ENCODE measurements at places on chromosomes 2 and 18. TPM values are rescaled to one million over a fixed set of nuclear protein-coding genes. Genes with fewer than 3 reads are reported as not detected.

- no peaks in the 10 kb centered on the region for H3K4me1 ChIP-seq
- no peak for DNase-seq
- H3K36me3 ChIP-seq, result no peaks in the 10 kb centered on the region
- peaks cover 6% of the 10 kb centered on the region for H3K27me3 ChIP-seq
- no peak overlapping the region for H3K27ac ChIP-seq
Observed at GRCh38 chr2:145078923-145079322, 559.0 kb upstream of the ZEB2 start.

The HOXD8 gene
- not detected for total RNA-seq

DNA sequence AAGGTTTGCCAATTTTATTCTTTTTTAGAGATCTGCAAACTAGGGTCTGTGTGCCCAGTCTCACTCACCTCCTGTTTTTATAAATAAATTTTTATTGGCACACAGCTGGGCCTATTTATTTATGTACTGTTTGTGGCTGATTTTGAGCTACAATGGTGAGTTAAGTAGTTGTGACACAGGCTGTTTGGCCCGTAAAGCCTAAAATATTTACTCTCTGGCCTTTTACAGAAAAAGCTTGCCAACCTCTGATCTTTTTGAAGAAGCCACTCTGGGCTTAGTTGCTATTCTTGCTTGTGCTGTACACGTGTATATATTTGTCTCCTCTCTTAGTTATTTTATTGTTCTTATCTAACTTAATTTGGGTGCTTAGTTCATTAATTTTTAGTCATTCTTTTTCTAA is 14.5 kb downstream of the NAB1 start:
- no peaks in the 10 kb centered on the region for H3K27me3 ChIP-seq
- DNase-seq, result no peak
- no peak overlapping the region for H3K4me3 ChIP-seq
- H3K36me3 ChIP-seq, result peaks cover 7% of the 10 kb centered on the region

DNA sequence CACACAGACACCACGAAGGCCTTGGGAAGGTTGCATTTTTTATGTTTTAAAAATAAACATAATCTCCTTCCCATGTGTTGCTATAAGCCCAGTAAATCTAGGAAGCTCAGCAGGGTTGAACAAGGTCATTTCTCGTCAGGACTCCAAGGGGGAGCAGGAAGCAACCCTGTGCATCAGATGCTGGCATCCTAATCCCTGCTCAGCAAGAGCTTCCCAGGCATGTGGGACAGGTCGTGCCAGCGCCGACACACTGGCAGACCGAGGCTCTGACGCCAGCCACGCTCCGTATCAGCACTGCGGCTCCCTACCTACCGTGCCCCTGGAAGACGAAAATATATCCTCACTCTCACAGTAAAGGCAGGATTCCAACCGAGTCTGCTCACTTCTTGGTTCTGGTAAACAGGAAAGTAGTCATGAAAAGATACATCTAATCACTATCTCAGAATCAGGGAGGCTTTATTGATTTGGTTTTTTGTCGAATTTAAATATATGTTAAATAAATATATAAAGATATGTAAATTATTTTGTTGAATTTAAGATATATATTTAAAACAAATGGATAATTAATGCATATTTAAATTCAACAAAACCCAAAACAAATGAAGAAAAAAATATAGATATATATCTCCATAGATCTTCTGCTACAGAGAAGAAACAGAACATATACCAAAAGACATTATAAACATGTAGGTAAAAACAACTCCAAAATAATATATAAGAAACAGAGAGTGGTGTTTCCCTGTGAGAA is 61.4 kb downstream of the TXNL1 start:
- no peak for DNase-seq
- no peaks in the 10 kb centered on the region for H3K36me3 ChIP-seq
- H3K27me3 ChIP-seq, result peaks cover 7% of the 10 kb centered on the region
- H3K27ac ChIP-seq, result no peak overlapping the region
- H3K4me1 ChIP-seq, result no peaks in the 10 kb centered on the region

The FBXO15 gene
- 1.0 TPM for total RNA-seq

The UNC80 gene
- not detected for total RNA-seq

The LAMA1 gene
- not detected for total RNA-seq

GRCh38 chr2:48175254-48175653 is 269.0 kb upstream of the FBXO11 start:
- no peaks in the 10 kb centered on the region for H3K4me1 ChIP-seq
- no peak overlapping the region for H3K4me3 ChIP-seq
- no peaks in the 10 kb centered on the region for H3K27me3 ChIP-seq
- no peaks in the 10 kb centered on the region for H3K36me3 ChIP-seq
- no peak for DNase-seq
- H3K27ac ChIP-seq, result no peak overlapping the region

The HRH4 gene
- total RNA-seq, result 0.16 TPM

DNA sequence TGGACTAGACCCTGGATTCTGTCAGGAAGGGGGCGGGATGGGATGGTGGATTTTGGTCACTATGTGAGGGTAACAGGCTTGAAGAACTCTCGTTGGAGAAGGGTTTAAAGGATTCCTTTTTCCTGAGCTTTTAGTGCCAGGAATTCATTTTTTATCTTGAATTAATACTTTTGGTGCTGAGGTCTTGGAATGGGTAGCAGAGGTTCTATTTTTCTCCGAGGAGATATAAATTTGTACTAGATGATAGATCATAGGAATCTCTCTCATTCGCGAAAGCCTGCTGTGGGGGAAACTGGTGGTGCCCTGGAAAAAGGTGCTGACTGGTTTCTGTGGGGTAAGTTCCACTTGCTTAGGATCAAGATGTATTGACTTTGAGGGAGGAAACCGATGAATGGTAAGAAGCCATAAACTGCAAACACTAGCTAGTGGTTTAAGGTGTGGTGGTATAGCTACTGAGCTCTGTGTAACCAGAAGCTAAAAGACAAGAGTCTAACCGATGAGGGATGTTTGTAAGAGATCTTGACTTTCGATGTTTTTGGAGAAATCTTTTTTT is 706 bp downstream of the AGPS start:
- no peak for DNase-seq
- peaks cover 78% of the 10 kb centered on the region for H3K4me1 ChIP-seq
- H3K27ac ChIP-seq, result peak overlapping the region; percentile 94
- no peaks in the 10 kb centered on the region for H3K27me3 ChIP-seq
- peak overlapping the region; percentile 96 for H3K4me3 ChIP-seq

GRCh38 chr2:141464995-141465394 is 665.8 kb downstream of the LRP1B start:
- no peak overlapping the region for H3K4me3 ChIP-seq
- no peaks in the 10 kb centered on the region for H3K36me3 ChIP-seq
- H3K4me1 ChIP-seq, result no peaks in the 10 kb centered on the region

DNA sequence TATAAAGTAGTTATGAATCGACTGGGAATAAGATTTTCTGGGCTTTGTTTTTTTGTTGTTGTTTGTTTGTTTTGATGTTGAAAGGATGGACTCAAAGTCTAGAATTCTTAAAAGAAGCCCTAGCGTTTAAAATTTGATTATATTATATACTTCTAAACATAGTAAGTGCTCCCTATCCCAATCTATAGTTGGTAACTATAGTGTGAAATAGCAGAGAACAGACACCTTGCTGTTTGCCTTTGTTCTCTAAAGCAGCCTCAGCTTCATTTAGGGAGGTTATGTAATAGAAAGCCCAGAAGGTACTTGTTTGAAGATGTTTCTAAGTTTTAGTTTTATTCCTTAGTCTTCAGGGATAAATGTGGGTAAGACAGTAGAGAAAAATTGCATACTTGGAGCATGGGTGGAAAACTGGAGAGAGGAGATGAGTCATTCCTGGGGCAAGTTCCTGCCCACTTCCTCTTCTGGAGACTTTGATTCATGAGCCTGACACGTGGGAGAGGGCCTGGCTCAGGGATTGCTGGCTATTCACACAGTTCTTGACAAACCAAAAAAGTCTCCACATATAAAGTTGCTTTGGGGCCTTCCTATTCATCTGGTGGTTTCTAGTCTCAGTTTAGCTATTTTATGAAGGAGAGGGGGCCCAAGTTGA is 131.9 kb downstream of the MYO1B start:
- no peaks in the 10 kb centered on the region for H3K36me3 ChIP-seq
- H3K27me3 ChIP-seq, result peaks cover under 1% of the 10 kb centered on the region
- H3K4me3 ChIP-seq, result no peak overlapping the region
- DNase-seq, result peak; percentile 7

GRCh38 chr2:64359892-64360657 is 93.9 kb upstream of the LGALSL start:
- no peaks in the 10 kb centered on the region for H3K36me3 ChIP-seq
- H3K4me1 ChIP-seq, result peaks cover 18% of the 10 kb centered on the region
- peaks cover 35% of the 10 kb centered on the region for H3K27me3 ChIP-seq
- H3K4me3 ChIP-seq, result no peak overlapping the region
- peak; percentile 62 for DNase-seq

The ACTG2 gene
- 0.22 TPM for total RNA-seq

DNA sequence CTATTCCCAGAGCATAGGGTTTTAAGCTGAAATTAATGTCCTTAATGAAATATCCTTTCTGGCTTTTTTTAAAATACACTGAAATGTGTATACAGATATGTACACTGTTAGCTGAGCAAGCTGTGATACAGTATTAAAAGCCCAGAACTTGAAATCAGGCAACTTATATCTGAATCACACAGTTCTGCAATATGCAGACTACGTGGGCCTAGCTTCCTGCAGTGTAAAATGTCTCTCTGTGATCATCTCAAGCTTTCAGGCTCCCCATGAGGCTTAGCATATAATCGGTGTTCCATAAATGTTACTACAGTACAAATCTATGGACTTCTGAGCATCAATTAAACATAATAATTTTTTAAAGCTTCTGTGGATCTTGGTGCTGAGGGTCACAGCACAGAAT is 8.2 kb downstream of the FBXO15 start:
- H3K27ac ChIP-seq, result peak overlapping the region; percentile 90
- peaks cover 5% of the 10 kb centered on the region for H3K27me3 ChIP-seq
- H3K4me3 ChIP-seq, result peak overlapping the region; percentile 86
- no peak for DNase-seq
- H3K4me1 ChIP-seq, result peaks cover 39% of the 10 kb centered on the region
- no peaks in the 10 kb centered on the region for H3K36me3 ChIP-seq

The EMILIN1 gene
- total RNA-seq, result 0.36 TPM

GRCh38 chr2:174615871-174616436 is 18.4 kb upstream of the WIPF1 start:
- no peak overlapping the region for H3K4me3 ChIP-seq
- H3K4me1 ChIP-seq, result peaks cover 89% of the 10 kb centered on the region
- no peaks in the 10 kb centered on the region for H3K27me3 ChIP-seq
- H3K27ac ChIP-seq, result peak overlapping the region; percentile 91

GRCh38 chr18:73947180-73947921 is 200.3 kb downstream of the FBXO15 start:
- no peak overlapping the region for H3K27ac ChIP-seq
- H3K4me1 ChIP-seq, result no peaks in the 10 kb centered on the region
- no peaks in the 10 kb centered on the region for H3K36me3 ChIP-seq

The TRMT61B gene
- 20.5 TPM for total RNA-seq

- H3K27ac ChIP-seq, result no peak overlapping the region
- no peaks in the 10 kb centered on the region for H3K36me3 ChIP-seq
- no peak for DNase-seq
- H3K4me1 ChIP-seq, result no peaks in the 10 kb centered on the region
- H3K27me3 ChIP-seq, result no peaks in the 10 kb centered on the region
Observed at GRCh38 chr2:180325416-180326120, 318.5 kb upstream of the CWC22 start.
